MCF 10A (cell line): ENCODE measurements at places on chromosomes 5 and 9. TPM values are rescaled to one million over a fixed set of nuclear protein-coding genes. Genes with fewer than 3 reads are reported as not detected.

The UCK1 gene
- total RNA-seq: 20.0 and 22.7 TPM in 2 replicates

The SLC46A2 gene
- total RNA-seq: not detected in 2 replicates

The GABRP gene
- not detected in 2 replicates for total RNA-seq

The PCDHB2 gene
- total RNA-seq: 2.4 and 2.6 TPM in 2 replicates

The ARID3C gene
- total RNA-seq: not detected in 2 replicates

The CDKN2A gene
- not detected in 2 replicates for total RNA-seq

The RMRP gene
- 13,245 and 17,503 TPM in 2 replicates for total RNA-seq

The NRG2 gene
- 0.23 TPM in 1 of 2 replicates, not detected in the other for total RNA-seq

The CEP72 gene
- 16.4 and 16.7 TPM in 2 replicates for total RNA-seq

GRCh38 chr9:123544007-123544827, 188.2 kb downstream of the CRB2 start:
- peak; percentile 53 for DNase-seq

GRCh38 chr9:5892456-5893133, 1.9 kb downstream of the MLANA start:
- peak; percentile 17 for DNase-seq

DNA sequence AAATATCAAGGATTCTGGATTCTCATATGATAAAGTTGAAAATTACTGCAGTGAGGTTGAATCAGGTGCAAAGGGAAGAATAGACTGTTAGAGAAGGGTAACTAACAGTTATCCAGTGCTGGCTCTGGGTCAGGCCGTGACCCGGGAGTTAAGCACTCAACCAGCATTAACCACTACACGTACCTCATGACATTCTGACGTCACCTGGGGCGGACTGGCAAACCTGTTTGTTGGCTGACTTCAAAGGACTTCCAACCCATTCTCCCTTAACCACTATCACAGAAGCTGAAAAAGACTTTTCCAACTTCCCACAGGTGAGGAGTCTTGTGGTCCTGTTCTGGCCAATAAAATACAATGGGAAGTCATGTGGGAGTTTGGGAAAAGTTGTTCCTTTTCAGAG, 268.9 kb downstream of the ENC1 start:
- no peak for DNase-seq

- peak; percentile 58 for DNase-seq
Measured at GRCh38 chr9:132114102-132114707, 34.5 kb upstream of the MED27 start.

DNA sequence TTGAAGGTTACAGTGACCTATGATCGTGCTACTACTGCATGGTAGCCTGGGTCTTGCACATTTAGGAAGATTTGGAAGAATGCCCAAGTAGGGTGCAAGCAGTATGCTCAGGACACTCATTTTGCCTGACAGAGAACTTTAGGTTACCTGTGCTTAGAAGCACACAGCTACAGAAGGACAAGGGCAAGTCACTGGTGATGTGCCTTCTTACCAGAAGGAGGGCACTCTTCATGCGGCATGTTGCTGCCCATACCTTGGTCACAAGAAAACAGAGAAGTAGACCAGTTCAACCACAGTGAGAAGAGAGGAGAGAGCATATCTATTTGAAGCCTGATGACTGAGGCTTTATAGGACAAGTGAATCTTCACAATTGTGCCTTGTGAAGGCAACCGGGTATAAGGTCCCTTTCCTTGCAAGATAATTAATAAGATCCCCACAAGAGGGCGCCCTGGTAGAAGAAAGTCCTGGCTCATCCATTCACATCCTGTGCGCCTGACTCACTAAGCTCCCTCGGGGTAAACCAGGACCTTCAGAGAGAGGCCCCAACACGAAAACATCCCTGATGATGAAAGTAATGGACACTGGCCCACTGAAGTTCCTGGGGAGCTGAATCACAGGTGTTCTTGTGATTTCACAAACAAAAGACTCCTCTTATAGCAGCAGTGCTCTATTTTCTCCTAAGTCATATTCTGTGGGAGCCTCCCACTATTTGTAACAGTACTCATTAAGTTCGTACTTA, 38.1 kb upstream of the STARD4 start:
- peak; percentile 99 for DNase-seq

GRCh38 chr5:14488709-14489108, 92.9 kb upstream of the OTULINL start:
- DNase-seq: no peak

DNA sequence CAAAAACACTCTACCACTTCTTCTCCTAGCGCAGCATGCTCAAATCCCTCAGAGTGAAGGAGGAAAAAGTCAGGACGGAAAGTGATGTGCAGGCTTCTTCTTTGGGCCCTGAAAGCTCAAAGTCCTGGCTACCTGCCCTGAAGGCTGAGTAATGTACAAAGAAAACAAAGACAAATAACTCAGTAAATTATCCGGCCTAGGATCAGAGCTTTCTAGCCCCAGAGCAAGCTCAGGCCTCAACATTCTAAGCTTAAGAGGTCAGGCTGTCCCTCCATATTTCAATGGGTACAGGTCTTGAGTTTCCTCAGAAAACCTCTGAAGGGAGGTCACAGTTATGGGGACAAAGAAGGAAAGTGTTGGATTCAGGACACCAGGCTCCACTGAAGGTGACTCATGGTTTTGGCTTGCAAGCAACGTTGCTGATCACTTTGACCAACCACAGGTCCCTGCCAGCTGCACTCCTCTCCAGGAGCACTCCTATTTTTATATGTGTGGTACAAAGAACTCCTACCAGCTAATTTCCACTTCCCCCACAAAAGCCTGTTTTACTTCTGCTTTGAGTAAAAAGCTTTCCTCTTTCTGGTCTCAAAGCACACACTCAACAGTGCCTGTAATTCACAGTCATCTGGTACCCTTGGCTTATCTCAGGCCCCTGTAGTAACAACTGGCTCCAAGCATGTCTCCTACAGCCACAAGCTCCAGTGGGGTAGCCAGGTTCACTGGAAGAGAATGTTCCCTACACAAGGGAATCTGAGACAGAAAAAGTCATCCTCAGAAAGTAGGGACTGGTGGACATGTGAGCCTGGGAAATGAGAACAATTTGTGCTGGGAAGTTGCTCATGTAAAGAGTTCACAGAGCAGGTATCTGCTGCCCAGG, 115.7 kb downstream of the UGCG start:
- DNase-seq: peak; percentile 92

DNA sequence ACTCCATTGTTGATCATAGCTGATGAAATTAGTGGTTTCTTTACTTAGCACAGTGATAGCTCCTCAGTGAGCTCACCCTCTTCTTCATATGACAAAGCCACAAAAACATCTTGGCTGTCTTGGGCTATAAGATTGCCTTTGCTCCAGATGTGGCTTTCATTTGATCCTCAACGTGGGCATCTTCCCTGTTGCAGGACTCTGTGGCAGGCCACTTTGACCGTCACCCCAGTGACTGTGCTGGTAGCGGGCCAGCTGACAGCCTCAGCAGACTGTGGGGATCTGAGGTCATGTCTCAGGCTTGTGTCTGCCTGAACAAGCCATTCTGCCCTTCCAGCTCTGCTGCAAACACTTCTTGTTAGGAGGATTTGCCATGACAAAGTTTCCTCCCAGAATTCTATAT, 422.2 kb downstream of the NR2F1-AS1 start:
- DNase-seq: no peak

DNA sequence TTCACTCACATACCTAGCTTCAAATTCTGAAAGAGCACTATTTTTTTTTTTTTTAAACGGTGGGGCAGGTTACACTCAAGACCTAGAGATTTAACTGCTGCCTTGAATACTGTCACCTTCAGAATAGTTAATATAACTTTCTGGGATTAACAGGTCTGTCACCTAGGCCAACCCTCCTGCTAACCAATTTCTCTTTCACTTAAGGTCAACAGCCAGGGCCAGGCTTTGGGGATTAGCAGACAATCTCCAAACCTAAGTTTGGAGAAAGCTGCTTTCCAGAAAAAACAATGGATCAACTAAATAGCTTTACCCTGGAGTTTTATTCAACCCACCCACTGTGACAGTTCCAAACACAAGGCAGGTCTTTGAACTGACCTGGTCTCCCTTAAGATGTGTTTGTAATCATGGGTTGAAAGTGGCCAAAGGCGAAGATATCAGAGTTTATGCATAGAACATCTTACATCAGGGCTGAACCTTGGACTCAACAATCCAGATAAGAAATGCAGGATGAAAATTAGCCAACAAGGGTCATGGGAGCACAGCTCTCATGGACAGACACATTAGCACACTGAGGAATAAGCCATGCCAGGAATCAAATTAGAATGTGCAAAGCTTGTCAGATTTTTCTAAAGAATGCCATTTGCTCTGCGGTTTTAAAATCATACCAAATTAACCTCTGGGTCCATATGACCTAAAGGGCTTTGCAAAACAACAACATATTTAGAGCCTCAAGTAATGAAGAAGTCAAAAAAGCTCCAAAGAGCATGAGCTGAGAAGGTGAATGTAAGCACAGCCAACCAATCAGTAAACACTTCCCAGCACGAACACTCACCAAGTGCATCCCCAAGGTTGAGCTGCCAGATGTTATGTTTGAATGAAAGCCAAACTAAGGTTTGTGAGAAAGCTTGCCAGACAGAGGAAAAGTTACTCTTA, 538.5 kb upstream of the DMAC1 start:
- peak; percentile 22 for DNase-seq

DNA sequence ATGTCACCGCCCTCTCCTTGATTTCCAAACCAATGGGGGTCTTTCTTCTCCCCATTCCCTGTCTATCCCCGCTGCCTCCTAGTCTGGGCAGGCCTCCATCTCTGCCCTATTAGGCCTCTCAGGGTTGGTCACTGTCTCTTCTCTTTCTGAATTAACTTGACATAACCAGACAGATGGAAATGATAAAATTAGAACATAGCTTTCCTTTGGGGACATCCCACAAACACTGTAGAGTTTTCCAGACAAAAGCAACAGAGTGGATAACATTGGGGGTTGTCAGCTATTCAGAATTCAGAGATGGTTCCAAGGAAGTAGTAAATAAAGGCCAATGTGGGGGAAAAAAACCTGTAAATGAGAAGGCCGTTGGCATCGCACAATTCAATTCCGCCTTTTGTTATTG, 24.7 kb downstream of the LHX6 start:
- DNase-seq: no peak

- no peak for DNase-seq
Measured at GRCh38 chr9:20178197-20178596, 389.4 kb upstream of the SLC24A2 start.

- DNase-seq: no peak
Measured at GRCh38 chr9:133089271-133089671, 27.5 kb downstream of the CEL start.

GRCh38 chr9:21674894-21675293, 127.5 kb upstream of the MTAP start:
- DNase-seq: no peak

DNA sequence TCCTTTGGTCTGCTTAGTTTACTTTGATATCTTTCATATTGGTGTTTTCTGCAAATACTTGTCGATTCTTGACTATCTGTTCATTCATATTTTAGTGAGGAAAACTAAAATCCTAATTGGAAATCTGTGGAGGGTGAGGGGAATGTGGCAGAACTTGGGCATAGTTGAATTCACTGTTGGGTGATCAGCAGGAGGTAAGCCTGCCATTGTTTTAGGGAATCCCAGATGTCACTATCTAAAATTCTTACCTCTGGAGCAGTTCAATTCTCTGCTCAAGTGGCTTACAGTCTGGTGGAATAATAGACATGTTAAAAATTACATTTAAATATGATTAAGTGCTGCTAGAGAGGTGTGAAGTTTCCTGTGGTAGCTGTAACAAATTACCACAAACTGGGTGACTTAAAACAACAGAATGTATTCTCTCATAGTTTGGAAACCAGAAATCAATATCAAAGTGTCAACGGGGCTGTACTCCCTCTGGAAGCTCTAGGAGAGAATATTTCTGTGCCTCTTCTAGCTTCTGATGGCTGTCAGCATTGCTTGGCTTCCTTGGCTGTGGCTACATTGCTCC, 90.3 kb upstream of the GCNT4 start:
- no peak for DNase-seq

DNA sequence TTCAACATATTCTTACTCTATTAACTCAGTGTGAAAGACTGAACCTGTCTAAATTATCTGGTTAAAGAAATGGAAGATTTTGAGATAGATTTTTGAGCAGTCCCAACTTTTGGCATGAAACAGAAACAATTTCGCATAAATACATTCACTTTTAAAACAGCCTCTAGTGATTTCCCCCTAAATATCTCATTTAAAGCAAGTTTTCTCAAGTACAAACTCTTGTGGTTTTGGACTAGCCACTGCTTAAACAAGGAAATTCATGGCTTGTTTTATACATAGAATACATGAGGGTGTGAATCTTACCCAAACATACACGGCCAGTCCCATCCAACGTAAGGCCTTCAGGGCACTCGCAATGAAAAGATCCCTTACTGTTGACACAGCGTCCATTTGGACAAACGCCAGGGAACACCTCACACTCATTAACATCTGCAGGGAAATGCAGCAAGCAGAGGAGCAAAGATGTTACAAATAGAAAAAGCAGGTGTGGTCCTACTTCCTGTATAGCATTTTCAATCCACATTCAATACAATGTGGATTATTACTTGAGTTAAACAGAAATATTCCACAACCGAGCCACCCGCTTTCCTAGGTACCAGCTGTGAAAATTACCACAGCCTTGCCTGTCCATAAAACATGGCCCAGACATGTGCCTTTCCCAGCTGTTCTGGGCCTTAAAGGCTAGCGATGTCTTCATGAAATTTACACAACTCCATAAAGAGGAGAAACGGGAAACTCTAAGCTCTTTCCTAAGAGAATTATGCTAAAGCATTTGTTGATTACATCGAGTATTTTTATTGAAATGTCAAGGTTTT, 188.8 kb downstream of the FBN2 start:
- DNase-seq: peak; percentile 98

DNA sequence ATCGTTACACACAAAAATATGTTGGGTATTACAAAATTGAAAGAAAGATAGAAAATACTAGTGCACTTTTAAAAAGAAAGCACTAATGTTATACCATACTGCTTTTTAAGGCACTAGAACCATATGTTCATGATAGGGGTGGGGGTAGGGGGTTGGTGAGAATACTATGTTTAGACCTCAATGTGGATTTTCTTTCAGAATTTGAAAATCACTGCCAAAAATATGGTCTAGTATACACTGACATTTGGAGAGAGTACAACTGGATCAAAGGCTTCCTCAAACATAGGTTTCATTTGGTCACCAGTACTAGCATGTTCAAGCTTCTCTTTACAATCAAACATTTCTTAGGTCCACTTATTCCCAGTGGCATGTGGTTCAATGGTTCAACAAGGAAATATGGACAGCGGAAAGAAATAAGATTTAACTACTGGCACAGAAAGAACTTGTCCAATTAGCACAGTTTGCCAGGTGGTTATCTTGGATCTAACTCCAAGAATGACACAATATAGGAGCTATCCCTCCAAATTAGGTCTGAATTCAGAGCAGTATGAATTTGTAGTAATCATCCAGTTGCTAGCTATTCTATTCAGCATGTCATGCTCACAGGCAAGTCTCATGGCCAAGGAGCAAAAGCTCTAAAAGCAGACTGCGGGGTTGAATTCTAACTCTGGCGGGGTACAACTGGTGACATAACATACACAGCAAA, 139.3 kb downstream of the SLC24A2 start:
- DNase-seq: no peak

GRCh38 chr5:90638878-90639277, 80.3 kb downstream of the ADGRV1 start:
- DNase-seq: no peak

DNA sequence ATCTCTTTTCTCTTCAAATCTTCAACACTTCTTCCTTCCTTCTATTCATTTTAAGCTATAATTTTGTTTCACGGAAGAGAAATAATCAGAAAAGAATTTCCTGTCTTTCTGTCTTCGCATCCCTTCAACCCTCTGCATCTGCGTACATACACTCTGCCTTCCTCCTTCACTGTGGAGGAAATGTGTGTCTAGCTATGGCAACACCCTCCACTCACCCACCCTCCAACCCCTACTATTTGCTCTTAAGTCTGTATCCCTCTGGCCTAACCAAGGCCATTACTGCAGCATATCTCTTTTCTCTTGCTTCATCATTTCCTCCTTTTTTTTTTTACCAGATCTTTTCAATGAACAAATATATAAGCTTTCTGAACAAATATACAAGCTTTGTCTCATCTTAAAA, 105.7 kb upstream of the NUDT12 start:
- no peak for DNase-seq
